Left lobe of liver (tissue), 2 donors: ENCODE measurements at places on chromosomes 1 and 21.

DNA sequence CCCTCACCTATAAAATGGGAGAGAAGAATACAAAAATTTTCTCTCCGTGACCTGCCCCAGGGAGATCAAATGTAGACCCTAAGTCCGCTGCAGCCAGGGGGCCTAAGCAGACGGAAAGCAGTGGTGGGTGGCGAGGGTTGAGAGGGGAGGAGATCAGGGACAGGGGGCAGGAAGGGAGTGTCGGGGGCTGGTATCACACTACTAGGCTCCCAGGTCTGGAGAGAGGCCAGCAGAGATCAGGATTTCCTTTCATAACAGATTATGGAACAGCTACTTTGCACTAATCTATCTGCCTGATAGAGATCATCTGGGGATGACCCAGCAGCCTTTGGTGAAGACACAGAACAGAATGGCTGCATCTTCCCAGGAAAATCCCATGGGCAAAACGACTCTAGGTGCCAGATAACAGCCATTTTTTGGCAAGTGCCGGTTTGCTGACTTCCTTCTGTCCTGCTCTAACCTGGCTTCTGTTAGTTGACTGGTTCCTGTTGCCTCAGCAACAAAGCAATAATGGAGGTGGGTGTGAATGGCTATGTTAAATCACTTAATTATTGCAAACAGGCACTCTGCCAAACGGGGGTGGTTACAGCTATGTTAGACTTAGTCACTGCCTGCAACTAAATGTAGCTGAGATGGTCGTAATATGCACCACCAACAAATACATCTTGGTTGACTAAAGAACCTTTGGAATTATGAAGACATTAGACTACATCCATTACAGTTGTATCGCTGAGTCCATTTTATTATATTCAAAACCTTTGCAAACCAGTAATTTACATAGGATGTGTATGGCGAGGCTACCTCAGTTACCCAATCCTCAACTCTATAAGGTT, 30.0 kb upstream of the EPS8L3 start:
- DNase-seq, result peak; percentile 45

GRCh38 chr1:117289316-117289870, 77.9 kb upstream of the MAN1A2 start:
- DNase-seq, result no peak

DNA sequence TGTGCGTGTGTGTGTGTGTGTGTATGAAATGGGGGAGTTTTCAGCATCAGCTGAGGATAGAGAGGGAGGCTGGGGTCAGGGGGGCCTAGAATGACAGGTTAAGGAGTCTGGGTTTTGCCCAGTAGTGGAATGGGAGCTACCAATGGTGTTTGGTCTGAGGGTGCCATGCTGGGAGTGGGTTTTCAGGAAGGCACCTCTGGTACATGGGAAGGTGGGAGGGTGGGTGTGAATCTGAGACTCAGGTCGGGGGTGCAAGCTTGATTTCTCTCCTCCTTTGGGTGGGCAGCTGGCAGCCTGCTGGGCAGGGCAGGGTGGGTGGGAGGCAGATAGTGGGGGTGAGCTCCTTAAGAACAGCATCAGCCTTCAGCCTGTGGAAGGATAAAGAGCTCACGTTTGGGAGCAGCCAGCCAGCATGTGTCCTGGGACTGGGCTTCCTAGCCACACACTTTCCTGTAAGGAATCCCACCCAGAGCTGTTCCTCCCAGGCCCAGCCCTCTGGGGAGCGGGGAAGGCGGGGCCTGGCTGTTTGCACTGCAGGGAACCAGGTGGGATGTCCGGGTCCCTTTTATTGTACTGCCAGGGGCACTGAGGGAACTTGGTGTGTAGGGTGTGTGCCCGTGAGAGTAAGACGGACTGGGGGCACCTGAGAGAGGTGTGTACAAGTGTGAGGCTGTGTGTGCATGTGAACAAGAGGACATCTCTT, 152.8 kb downstream of the FOXD2 start:
- DNase-seq, result no peak

- peak; percentile 65 for DNase-seq
These were observed 7.4 kb upstream of the IRF2BP2 start for GRCh38 chr1:234617131-234617985.

DNA sequence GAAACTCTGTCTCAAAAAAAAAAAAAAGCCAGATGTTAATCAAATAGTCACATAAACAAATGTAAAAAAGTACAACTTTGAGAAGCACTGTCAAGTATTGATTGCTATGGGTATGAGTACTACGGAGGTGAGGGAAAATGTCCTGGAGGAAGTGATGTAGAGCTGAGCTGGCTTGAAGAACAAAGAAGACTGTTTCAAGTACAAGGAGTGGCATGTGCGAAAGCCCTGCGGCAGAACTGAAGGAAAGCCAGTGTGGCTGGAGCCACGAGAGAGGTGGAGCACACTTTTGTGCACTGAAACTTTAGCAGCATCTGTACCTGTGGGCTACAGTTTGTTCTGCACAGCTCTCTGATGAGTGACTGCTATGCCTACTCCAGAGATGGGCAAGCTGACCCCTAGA, 5.4 kb upstream of the RPS6KA1 start:
- no peak for DNase-seq

DNA sequence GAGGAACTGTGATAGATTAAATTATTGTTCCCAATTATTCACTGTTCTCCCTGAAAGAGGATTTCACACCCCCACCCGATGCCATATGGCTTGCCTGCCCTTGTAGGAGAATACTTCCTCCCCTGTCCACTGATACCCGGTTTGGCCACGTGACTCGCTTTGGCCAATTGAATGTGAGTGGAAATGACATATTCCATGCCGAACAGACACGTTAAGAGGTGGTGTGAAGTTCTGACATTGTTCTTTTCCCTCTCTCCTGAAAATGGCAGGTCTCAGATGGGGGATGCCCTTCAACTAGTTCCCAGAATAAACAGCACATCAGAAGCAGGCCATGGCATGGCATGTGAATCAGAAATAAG, 5.3 kb downstream of the STUM start:
- DNase-seq, result no peak

DNA sequence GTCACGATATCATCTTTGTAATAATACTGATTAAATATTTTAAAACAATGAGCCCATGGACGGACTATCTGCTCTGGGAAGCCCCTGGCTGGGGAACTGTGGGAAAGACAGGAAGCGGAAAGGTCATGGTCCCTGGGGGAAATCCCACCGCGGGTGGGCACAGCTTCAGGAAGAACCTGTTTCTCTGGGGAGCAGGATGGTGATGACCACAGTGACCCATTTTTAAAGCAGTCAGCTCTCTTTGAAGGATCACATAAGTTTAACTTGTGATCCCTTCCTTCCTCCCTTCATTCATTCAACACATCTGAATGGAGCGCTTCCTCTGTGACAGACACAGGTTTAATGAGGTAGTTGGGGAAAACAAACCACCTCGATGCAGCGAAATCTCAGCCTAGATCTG, 73.0 kb downstream of the DHRS3 start:
- DNase-seq, result no peak

DNA sequence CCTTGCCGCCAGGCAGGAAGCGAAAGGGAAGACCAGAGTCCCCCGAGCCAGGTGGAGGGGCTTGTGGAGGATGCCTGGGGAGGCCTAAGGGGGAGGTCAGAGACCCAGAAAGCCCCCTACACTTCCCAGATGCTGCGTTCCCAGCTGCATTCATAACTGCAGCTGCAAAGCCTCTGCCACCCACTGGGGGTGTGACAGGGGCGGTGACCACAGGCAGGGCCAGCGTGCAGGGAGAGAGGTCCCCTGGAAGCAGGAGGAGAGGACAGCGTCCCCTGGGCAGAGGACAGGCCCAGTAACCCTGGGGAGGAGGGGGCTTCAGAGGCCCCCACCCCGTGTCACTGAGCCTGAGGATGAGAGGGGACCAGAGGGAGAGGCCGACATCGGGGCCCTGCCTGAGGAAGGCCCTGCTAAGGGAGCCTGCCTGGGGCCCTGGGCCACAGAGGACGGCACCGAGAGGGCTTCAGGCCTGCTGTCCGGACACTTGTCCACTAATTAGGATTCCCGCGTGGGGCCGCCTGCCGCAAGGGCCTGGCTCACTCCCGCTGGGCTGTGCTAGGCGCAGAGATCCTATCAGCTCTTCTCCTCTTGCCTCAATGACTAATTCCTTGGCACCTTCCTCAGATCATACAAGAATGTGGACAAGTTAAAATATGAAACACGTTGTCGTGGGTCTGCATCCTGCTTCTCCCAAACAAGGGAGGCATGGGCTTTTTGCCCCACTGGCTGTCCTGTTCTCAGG, 49.1 kb upstream of the CCDC27 start:
- DNase-seq, result no peak

- no peak for DNase-seq
These were observed 24.0 kb downstream of the FAM151A start for GRCh38 chr1:54599211-54599823.

GRCh38 chr1:91856996-91857395, 29.0 kb downstream of the TGFBR3 start:
- no peak for DNase-seq

DNA sequence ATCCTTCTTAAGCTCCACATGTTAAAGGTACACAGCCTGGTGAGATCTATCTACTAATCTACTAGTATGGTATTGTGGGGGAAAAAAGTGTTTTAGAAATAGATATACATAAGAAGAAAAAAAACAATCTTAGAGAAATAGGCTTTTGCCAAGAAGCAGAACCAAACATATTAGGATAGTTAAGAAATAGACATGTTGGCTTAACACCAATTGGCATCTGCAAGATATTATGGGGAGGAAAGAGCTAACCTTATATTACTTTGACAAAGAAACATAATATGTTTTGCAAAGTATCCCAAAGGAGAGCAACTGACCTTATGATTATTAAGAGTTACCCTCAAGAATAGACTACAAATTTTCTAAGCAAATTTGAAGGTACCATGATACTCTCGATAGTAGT, 202.9 kb downstream of the BRINP3 start:
- no peak for DNase-seq

DNA sequence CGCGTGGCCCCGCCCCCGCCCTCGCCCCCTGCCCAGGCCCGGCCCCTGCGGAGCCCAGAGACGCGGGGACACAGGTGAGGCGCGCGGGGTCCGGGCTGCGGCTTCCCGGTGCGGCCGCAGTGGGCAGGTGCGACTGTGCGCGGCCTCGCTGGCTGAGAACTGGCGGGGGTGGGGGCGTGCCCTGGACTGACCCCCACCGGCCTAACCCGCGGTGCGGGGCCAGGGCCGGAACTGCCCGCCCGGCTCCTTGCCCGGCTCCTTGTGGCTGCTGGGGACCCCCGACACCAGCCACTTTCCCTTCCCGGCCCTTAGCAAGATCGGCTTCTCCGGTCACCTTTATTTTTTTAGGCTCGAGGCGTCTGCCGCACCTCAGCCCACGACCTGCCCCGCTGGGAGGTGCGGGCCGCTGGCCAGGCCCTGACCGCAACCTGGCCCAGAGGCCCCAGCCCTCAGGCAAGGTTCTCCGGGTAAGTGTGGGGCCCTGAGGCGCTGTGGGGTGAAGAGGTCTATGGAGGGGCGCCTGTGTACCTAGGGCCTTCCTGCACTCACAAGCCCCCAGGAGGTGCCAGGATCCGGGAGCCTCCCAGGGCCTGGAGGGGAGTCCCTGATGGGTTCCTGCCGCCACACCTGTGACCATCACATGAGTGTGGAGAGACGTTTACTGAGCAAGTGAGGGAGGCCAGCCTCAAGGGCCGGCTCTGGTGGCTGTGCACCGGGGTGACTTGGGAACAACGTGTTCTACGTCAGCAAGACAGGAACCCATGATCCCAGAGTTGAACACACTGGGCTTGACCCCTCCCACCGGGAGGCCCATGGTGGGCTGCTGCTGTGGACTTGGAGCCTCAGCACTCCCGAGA, at the start of gene SMIM1:
TSS of gene SMIM1 (plus strand) at position 35 of the 857 bp plus-strand sequence. CDS start 2,625 bp downstream, outside the sequence.
- no peak for DNase-seq

DNA sequence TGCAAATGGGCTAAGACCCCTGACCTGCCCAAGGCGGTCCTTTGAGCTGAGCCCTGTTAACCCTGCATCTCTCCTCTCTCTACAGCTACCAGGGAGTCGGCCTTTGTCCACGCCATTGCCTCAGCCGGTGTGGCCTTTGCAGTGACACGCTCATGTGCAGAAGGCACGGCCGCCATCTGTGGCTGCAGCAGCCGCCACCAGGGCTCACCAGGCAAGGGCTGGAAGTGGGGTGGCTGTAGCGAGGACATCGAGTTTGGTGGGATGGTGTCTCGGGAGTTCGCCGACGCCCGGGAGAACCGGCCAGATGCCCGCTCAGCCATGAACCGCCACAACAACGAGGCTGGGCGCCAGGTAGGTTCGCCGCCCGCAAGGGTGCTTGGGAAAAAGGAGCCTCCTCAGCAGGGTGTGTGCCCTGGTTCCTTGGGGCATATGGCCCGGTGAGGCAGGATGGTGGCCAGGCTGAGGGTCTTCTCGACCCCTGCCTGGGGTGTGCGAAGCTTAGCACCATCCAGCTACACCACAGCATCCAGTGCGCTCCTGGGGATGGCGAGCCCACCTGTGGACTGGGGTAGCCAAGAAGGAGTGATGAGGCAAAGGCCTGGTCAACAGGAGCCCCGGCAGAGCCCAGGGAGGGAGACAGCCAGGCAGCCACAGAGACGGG, 31.8 kb upstream of the ARF1 start:
- DNase-seq, result no peak

DNA sequence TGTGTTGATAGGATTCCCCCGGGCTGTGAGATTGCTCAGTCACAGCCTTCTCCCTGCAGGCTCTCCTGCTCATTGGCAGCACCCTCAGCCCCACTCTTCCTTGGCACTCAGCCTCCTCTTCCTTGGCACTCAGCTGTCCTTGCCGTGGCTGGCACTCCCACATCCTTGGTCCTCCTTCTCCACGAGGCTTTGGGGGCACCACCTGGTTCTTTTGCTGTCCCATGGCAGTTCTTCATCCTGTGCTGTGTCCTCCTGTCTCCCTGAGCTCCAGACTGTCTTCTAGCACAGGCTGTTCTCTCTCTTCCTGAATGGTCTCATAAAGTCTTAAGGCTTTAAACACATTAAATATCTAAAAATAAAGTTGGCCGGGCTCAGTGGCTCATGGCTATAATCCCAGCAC, 27.0 kb downstream of the PKNOX1 start:
- DNase-seq, result no peak

DNA sequence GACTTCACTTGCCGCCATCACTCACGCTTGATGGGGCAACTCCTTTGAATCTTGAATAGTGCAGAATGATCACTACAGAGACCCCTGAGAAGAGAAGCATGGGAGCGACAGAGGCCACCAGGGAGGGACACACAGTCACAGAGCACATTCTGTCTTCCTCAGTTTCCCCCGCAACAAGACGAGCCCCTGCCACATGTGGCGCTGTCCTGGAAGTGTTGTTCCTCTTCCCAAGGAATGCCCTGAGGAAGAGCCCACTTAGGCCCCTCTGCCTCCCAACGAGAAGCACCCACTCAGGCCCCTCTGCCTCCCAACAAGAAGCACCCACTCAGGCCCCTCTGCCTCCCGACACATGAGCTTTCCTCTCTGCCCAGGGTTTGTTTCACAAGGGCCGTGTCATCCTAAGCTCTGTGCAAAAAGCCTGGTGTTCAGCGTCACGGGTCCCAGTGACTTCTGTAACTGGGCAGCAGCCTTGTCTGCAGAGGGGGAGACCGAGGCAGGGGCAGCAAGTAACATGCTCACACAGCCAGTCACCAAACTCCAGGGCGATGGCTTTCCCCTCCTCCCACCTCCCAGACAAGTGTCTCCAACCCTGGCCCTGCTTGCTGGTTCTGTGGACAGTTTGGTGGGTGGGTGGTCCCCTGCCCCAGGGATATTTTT, 19.8 kb downstream of the SLC37A1 start:
- peak; percentile 30 for DNase-seq

GRCh38 chr1:8537991-8538390, 220.1 kb downstream of the SLC45A1 start:
- no peak for DNase-seq

- DNase-seq, result no peak
These were observed 1.8 kb downstream of the SYTL1 start for GRCh38 chr1:27343639-27344025.

- no peak for DNase-seq
These were observed 51.9 kb upstream of the DMRTA2 start for GRCh38 chr1:50474859-50475809.
